ENCODE measurements at places on chromosomes 5 and 9. TPM values are rescaled to one million over a fixed set of nuclear protein-coding genes. Genes with fewer than 3 reads are reported as not detected.

CCNB1 gene
- total RNA-seq: 265 TPM

SLC4A9 gene
- total RNA-seq: not detected

SMC5 gene
- 17.1 TPM for total RNA-seq

C5orf52 gene
- total RNA-seq: not detected

MELK gene
- total RNA-seq: 71.7 TPM

TAS2R1 gene
- total RNA-seq: not detected

CD72 gene
- 0.39 TPM for total RNA-seq

WDR38 gene
- total RNA-seq: 0.07 TPM

WDR55 gene
- total RNA-seq: 24.6 TPM

STKLD1 gene
- 0.73 TPM for total RNA-seq

EGFLAM gene
- 0.47 TPM for total RNA-seq

OLFM1 gene
- total RNA-seq: 10.5 TPM

GMCL2 gene
- not detected for total RNA-seq

LCN2 gene
- 7.2 TPM for total RNA-seq

MED7 gene
- 15.2 TPM for total RNA-seq

CCNI2 gene
- total RNA-seq: 0.07 TPM

LRRC19 gene
- total RNA-seq: not detected

CYLC2 gene
- not detected for total RNA-seq

PGM5 gene
- total RNA-seq: not detected

PHF24 gene
- 0.19 TPM for total RNA-seq

KLF4 gene
- 36.8 TPM for total RNA-seq
